Stimulated activated CD8-positive, alpha-beta memory T cell treated with anti-CD3 and anti-CD28 coated beads, Interleukin-7, amount 100 ng/mL, for 24 hours (primary cell): ENCODE measurements at places on chromosomes 13 and 19.

DNA sequence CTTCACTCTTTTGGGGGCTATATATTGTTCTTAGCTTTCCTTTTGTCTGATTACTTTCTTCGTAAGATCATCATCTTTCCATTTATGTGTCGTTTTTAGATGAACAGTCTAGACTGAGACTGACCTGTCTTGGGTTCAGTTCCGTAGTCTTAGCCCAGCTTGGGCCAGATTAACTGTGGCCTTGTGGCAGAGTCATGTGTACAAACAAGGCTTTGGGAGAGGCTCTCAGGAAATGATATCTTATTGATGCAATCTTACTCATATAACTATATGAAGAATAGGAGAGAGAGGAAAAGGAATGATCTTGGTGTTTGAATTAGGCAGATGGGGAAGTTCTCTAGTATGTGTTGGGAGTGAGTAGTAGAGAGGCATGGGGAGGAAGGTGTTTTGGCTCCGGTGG, 6.8 kb upstream of the ERCC5 start:
- no peak for DNase-seq

GRCh38 chr19:7734220-7735203, 2.6 kb upstream of the CLEC4G start:
- DNase-seq = no peak

DNA sequence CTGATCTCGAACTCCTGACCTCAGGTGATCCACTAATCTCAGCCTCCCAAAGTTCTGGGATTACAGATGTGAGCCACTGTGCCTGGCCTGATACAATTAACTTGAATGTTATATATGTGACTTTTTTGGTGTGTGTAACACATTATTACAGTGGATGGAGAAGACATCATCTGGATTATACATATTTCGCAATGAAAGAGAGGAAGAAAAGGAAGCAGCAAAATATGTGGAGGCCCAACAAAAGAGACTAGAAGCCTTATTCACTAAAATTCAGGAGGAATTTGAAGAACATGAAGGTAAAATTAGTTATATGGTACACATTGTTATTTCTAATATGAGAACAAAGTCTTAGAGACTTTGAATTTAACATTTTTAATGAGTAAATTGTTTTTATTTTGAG, 55.5 kb downstream of the BRCA2 start:
- no peak for DNase-seq

- DNase-seq = no peak
Measured at GRCh38 chr19:4069331-4069959, 2.7 kb upstream of the ZBTB7A start.

DNA sequence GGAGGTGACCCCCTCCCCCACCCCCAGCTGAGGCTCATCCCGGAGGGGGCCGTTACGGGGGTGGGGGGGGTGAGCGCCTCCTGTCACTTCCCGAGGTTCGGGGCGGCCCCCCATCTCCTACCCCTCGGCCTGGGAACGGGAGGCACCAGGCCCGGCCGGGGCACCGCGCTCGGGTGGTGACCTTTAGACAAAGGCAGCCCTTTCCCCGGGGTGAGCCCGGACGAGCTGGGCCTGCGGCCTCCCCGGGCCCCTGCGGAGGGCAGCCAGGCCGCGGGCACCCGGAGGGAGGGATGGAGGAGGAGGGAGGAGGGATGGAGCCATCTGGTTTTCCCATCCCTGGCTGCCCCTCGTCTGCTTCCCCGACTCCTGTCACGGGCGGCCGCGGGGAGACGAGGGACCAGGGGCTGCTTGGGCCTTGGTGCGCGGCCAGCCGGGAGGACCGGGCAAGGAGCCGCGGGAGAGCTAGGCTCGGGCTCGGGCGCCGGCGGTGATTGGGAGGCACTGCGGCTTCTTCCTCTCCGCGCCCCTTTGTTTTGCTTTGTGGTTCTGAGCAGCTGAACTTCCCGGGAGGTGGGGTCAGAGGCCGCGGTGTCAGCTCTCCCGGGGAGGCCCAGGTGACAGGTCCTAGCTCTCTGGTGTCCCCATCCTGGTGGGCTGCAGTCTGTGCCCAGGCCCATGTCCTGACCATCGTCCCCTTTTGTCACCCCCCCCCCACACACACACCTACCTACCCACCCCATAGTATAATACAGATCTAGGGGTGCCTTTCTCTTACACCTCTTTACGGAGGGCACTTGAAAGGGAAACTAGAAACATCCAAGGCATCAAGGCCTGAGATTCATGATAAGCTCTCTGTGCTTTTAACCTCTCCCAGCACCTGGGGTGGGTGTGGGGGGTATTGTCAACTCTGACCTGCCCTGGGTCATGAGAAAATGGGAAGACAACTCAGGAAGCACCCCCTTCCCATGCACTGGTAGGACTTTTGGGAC, 1.3 kb downstream of the BICRA start:
- no peak for DNase-seq

GRCh38 chr13:79287939-79288795, 117.9 kb downstream of the RBM26 start:
- no peak for DNase-seq

- no peak for DNase-seq
Measured at GRCh38 chr13:108289819-108290218, 20.3 kb downstream of the TNFSF13B start.

- DNase-seq = no peak
Measured at GRCh38 chr13:53501387-53501786, 472.8 kb downstream of the OLFM4 start.

DNA sequence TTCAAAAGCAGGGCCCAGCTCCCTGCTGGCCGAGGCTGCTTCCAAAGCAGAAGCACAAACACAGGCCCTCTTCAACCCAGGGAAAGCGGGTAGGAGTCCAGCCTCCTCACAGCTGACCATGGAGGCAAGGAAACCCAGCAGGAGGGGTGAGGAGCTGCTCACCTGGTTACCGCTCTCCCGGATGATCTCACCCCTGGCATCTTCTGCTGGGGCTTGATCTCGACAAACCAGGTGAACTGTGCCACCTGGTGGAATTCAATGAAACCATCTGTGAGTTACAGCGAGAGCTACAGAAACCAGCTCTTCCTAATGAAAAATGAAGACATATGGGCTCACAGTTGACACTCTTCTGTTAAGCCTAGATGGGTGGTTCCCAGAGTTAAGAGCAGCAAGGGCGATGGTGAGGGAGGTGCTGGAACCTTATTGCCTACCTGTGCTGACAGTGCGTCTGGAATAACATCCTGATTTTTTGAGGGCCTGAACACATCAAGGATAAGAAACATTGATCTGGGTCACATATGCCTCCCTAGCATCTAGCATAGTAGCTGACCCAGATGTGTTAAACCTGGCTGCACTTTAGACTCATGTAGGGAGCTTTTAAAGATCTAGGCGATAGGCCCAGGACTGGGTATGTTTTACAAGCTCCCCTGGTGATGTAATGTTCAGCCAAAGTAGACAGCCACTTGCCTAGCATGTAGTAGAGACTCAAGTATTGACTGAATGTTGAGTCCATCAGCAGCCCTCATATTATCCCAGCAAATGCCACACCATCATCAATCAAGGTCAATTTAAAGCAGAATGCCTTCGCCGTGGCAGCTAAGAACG, 6.1 kb downstream of the DHRS12 start:
- no peak for DNase-seq

DNA sequence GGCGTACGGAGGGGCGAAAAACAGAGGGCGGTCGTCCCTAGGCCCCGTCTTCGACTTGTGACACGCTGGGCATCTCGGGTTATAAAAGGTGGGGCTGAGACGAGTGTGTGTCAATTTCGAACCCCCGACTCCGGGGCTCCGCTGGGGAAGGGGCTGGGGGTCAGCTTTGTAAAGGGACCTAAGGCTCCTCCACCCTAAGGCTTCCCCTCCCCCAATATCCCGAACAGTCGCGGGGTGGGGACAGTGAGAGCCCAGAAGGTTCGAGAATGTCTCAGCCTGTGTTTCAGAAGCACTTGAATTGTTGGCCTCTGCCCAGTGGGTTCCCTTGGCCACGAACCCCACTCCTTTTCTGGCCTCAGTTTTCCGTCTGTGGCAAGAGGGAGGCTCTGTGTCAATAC, 450 bp downstream of the SELENOW start:
- no peak for DNase-seq

DNA sequence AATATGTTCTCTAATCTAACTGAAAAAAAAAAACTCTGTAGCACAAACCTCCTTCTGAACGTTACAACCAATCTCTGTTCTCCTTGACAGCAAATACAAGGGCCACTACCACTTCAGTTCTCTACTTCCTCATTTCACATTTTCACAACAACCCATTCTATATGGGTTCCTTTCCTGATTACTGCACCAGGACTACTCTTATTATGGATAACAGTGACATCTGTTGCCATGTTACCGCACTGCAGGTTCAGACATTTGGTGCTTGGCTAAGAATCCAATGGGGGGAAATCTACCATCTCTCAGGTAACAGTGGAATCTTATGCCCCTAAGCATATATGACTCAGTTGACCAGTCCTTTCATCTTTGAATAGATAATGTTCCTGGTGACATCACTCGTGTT, 11.6 kb upstream of the FPR3 start:
- DNase-seq = no peak

DNA sequence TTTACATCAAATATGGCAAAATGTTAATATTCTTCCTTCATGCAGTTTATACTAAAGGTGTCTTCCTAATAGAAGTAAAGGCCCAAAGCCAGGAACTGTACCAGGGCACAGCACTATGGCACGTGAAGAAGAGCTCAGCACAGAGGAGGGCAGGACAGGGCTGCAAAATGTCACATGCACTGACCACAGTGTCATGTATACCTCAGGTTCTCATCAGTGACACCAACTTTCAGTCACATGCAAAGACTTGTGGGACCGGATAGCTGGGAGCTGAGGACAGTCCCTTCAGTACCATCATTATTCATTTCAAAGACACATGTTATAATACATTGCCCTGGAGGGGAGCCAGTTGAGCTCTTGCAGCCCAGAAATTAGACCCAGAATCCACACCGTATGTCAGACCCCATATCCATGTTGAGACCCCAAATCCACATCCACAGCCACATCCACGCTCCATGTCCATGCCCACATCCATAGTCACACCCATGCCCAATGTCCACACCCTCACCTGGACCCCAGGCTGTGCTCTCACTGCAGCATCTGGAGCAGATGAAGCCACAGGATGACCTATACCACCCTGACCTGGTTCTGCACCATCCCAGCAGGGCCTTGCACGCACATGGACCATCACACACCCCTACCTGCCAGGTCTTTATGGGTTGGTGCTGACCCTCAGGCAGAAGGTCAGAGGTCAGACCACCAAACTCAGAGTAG, 111.8 kb downstream of the TUBA3C start:
- DNase-seq = no peak

DNA sequence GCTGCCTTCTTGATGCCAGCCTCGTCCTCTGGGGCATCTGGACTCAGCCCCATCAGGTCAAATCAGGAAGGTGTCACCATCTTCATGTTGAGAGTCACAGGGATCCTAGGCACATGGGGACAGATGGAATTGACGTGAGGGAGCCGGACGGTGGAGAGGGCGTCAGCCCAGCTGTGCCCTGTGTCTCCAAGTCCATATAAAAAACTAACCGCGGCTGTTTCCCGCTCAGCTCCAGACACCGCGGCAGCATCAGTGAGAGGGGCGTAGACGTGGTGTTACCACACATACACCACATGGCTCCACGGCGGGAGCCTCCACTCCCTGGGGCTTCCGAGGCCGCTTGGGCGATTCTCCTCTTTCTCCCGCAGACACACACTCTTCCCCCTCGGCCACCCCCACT, 5.6 kb upstream of the PRR36 start:
- DNase-seq = no peak

DNA sequence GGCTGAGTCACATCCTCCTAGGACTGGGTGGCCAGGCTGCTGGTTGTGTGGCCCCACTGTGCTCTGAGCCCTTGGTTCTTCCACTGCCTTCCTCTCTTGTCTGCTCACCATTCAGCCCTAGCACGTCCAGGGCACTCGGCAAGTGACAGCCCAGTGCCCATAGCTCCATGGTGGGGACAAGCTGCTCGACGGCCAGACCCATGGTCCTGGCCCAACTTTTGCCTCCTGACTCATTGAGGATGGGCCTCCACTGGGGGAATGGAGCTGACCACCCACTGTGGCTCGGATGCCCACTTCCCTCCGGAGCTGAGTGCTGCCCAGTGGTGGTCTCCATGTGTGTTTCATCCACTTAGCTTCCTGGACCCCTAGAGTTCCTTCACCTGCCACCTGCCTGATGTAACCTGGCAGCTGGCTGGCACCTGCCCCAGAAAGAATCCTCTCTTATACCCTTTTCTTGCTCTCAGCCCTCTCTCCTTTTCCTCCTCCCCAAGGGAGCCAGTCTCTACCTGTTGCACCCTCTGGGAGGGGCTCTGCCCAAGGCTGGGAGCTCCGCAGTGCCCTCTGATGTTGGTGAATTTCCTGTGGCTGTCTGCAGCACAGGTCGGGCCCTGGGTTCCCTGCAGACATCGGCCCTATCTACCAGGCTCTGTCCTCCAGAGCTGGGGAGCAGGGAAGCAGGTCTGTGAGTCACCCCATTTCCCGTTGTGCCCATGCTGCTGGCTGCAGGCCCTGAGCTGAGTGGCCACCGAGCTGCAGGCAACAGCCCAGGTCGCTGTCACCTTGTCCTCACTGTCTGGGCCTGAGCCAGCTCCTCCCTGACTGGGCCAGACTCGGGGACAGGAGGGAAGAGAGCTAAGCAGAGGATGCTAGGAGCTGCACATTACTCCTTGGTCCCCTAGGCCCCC, 7.4 kb downstream of the CHST8 start:
- DNase-seq = no peak

GRCh38 chr19:21704320-21704719, 63.1 kb downstream of the ZNF100 start:
- no peak for DNase-seq

DNA sequence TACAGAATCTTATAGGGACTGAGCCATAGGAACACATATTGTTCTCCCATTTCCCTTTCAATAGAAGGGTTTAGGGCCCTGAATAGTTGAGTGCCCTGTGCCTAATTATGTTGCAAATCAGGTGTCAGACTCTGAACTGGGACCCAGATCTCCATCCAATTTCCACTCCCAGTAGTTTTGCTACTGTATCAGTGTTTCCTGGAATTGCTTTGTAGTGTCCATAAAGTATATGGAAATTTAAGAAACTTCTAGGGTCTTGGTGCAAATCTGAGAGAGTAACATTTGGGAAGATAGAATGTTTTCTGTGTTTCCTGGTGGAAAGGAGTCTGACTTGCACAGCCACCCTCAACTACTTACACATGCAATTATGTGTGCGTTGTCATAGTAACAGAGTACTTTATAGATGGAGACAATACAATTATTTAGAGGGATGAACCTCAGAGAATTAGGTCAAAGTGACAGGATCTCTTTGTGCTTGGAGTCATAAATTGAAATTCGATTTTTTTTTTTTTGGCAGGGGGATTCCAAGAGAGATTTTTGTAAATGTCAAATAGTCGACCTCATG, 646 bp upstream of the SLC10A2 start:
- no peak for DNase-seq

DNA sequence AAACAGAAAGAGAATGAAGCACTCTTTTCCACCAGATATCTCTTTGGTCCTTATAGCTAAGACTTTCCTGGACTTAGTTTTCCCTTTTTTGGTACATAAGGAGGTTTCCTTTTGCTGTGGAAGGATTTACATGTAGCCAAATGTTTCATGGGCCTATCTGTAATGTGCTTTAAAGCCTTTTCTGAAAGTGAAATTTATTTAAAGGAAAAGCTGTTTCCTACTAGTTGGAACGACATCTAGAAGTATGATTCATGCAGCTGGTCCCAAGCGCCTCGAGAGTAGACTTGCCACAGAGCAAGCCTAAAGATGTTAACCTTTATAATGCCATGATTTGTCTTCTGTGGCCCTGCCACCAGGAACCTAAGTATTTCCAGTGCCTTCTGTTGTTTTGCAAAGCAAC, 390.3 kb downstream of the DLEU7 start:
- no peak for DNase-seq
